ENCODE measurements at places on chromosomes 4 and X. TPM values are rescaled to one million over a fixed set of nuclear protein-coding genes. Genes with fewer than 3 reads are reported as not detected.
A peak's percentile ranks its signal among the peaks of the same experiment; 100 is the strongest.

DNA sequence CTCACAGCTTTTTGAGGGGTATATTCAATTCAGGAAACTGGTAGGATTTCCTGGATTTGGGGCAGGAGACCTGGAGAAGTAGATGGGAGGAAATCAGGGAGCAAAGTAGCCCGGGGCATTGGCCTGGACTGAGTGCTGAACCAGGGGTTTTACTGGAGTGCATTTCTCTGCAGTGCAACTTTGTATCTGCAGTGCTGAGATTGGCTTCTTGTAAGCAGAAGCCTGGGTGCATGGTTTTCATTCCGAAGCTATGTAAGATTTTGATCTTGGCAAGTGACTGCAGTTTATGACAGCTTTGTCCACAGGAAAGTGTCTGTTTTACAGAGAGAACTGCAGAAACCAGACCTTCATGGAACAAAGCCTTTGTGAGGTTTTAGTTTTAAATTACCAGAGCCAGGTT lies 158.3 kb downstream of the SPCS3 start:
- no peaks in the 10 kb centered on the region for H3K4me1 ChIP-seq
- no peak for DNase-seq
- H3K36me3 ChIP-seq, result no peaks in the 10 kb centered on the region
- no peak overlapping the region for H3K4me3 ChIP-seq

GRCh38 chr4:40747207-40747835 lies 2.4 kb upstream of the NSUN7 start:
- H3K4me3 ChIP-seq, result no peak overlapping the region
- H3K27ac ChIP-seq, result no peak overlapping the region
- no peaks in the 10 kb centered on the region for H3K27me3 ChIP-seq
- no peaks in the 10 kb centered on the region for H3K36me3 ChIP-seq

DNA sequence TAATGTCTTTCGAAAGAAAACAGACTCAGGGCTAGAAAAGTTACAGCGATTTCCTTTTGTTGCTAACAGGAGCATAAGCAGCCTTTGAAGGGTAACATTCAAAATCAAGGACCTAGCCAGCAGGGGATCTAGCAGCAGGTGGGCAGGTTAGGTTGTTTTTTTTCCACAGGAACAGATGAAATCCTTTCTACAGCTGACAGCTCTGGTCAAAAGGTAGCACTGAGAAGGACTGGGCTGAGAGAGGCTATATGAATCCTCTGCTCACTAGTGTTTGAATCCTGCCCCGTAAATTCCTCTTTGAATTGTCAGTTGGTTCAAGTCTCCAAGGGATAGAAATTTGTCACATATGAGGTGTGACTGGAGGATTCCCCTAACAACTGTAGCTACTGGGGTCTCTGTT lies 188.2 kb downstream of the SH2D1A start:
- no peak overlapping the region for H3K27ac ChIP-seq
- no peaks in the 10 kb centered on the region for H3K4me1 ChIP-seq
- H3K27me3 ChIP-seq, result no peaks in the 10 kb centered on the region
- DNase-seq, result no peak

GRCh38 chr4:41122775-41123174 lies 91.6 kb downstream of the APBB2 start:
- no peak for DNase-seq
- peaks cover 22% of the 10 kb centered on the region for H3K4me1 ChIP-seq
- H3K4me3 ChIP-seq, result no peak overlapping the region
- H3K27me3 ChIP-seq, result no peaks in the 10 kb centered on the region
- H3K36me3 ChIP-seq, result no peaks in the 10 kb centered on the region
- no peak overlapping the region for H3K27ac ChIP-seq

- no peaks in the 10 kb centered on the region for H3K27me3 ChIP-seq
- DNase-seq, result no peak
- peaks cover 19% of the 10 kb centered on the region for H3K4me1 ChIP-seq
- H3K27ac ChIP-seq, result peak overlapping the region; percentile 11
- no peaks in the 10 kb centered on the region for H3K36me3 ChIP-seq
Observed at GRCh38 chr4:37667197-37668100, 18.7 kb downstream of the RELL1 start.

- H3K27me3 ChIP-seq, result no peaks in the 10 kb centered on the region
- no peaks in the 10 kb centered on the region for H3K36me3 ChIP-seq
- H3K4me1 ChIP-seq, result no peaks in the 10 kb centered on the region
- DNase-seq, result no peak
Observed at GRCh38 chr4:165927815-165928214, 54.8 kb downstream of the TLL1 start.

DNA sequence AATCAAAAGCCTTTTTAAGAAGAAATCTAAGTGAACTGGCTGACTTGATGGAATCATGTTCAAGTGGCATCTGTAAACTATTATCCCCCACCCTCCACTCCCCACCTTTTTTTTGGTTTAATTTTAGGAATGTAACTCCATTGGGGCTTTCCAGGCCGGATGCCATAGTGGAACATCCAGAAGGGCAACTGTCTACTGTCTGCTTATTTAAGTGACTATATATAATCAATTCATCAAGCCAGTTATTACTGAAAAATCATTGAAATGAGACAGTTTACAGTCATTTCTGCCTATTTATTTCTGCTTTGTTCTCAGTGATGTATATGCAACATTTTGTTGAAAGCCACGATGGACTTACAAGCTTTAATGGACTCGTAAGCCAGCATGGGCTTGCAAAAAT lies 162.3 kb downstream of the STIM2 start:
- H3K36me3 ChIP-seq, result peaks cover 12% of the 10 kb centered on the region
- H3K27ac ChIP-seq, result no peak overlapping the region
- no peak overlapping the region for H3K4me3 ChIP-seq
- no peaks in the 10 kb centered on the region for H3K27me3 ChIP-seq

DNA sequence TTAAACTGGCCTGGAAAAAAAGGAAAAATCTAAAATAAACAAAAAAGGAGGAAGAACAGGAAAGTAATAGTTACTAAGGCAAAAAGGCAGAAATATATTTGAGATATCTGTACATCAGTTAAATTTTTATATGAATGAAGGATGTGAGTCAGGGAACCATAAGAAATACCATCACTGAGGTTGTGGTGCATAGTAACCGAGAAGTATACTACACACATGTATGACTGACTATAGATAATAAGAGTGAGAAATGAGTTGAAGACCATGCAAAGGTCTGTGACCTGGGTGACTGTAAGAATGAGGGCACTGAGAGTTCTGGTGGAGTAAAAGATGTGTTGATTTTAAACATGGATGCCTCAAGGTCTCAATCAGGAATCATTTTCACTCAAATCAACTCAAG lies 220.6 kb upstream of the FAM241A start:
- H3K4me1 ChIP-seq, result no peaks in the 10 kb centered on the region
- no peak overlapping the region for H3K27ac ChIP-seq
- no peaks in the 10 kb centered on the region for H3K27me3 ChIP-seq
- DNase-seq, result no peak
- no peaks in the 10 kb centered on the region for H3K36me3 ChIP-seq

DNA sequence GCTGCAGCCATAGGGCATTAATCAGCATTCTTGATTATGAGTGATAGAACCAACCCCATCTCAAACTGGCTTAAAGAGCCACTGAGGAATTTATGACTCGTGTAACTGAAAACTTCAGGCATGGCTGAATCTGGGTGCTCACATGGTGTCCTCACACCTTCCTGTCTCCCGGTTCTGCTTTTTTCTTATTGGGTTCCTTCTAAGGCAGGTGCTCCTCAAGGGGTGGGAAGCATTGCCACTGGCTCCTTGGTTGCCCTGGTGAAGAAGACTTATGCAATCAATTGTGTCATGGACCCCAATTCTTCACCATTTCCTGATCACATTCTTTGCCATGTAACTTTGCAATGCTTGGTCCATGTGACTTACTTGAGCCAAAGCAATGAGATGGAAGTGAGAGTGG lies 4.3 kb upstream of the ZCCHC4 start:
- H3K27ac ChIP-seq, result no peak overlapping the region
- no peak overlapping the region for H3K4me3 ChIP-seq
- no peaks in the 10 kb centered on the region for H3K27me3 ChIP-seq
- no peaks in the 10 kb centered on the region for H3K36me3 ChIP-seq
- H3K4me1 ChIP-seq, result peaks cover under 1% of the 10 kb centered on the region

DNA sequence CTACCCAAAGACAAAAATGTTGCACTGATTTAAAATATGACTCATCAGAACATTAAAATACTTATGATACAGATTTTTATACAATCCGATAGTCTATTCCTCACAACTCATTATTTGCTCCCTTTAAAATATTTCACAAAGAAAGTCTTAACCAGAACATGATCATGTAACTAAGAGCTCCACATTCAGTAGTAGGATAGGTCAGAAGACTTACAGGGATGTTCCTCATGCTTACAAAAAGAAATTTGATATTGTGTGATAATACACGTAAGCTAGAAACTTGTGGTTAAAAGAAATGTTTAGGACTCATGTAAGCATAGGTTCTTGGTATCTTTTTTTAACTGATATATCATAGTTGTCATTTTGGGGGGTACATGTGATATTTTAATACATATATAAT lies 235.9 kb downstream of the PALLD start:
- DNase-seq, result no peak
- H3K4me3 ChIP-seq, result no peak overlapping the region
- H3K4me1 ChIP-seq, result peaks cover 30% of the 10 kb centered on the region
- no peaks in the 10 kb centered on the region for H3K36me3 ChIP-seq
- no peaks in the 10 kb centered on the region for H3K27me3 ChIP-seq

DNA sequence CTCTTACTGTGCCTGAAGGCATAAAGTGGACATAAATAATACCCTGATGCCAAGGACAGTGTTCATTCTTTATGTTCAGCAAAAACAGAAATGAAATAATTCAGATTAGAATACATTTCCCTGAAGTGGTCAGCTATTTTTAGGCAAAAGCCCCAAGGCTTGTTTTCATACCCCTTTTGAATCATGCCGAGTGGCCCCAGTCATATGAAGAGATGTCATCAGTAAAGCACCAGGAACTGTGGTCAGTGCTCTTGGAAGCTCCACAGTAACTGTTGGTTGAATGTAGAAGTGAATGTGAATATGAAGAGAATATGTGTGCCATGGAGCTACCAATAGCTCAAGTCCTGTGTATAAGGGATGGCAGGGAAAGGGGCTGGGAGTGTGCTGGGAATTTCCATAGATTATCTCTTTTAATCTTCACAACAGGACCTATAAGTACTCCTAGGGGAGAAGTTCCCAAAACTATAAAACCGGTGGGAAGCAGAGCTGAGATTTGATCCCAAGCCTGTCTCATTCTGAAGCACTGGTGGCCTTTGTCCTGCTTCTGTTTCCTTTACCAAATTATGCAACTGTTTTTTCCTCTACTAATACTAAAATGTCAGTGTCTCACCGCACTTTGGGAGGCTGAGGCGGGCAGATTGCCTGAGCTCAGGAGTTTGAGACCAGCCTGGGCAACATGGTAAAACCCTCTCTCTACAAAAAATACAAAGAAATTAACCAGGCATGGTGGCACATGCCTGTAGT lies 52.6 kb downstream of the FNIP2 start:
- H3K4me3 ChIP-seq, result peak overlapping the region; percentile 5
- peaks cover 91% of the 10 kb centered on the region for H3K4me1 ChIP-seq
- peak; percentile 28 for DNase-seq
- no peaks in the 10 kb centered on the region for H3K27me3 ChIP-seq
- peak overlapping the region; percentile 76 for H3K27ac ChIP-seq

DNA sequence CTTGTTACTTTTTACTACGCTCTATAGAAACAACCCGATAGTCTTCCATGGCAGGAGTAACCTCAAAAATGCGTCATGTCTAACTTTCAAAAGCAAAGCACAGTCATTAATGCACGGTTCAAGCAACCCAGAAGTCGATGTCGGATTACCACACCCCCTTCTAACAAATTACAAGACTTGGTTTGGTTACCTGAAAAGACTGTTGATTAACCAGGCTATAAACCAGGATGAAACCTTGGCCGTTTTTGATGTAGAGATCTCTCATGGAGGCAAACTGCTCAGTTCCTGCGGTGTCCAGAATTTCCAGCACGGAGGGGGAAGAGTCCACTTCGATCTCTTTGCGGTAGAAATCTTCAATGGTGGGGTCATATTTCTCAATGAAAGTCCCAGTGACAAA lies 2.4 kb downstream of the RAP2C start:
- H3K27me3 ChIP-seq, result no peaks in the 10 kb centered on the region
- peak overlapping the region; percentile 95 for H3K27ac ChIP-seq
- peaks cover 10% of the 10 kb centered on the region for H3K4me1 ChIP-seq
- H3K36me3 ChIP-seq, result no peaks in the 10 kb centered on the region
- DNase-seq, result no peak

DNA sequence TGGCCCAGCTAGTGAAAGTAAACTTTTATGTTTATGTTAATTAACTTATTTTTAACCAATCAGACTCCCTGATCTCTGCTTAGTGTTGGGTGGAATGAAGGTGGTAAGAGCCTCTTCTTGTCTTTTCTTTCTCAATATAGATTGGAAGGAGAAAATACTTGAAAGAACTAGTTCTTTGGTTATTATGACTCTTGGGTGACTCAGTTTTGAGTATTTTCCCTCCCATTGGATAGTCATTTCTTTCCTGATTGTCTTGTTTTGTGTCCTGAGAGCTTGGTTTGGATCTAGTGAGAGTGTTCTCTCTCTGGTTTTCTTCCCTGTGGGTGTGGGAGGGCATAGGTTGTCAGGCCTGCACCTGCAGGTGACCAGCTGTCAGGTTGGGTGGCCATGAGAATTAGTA lies 172.0 kb upstream of the GLRA2 start:
- no peaks in the 10 kb centered on the region for H3K27me3 ChIP-seq
- no peak overlapping the region for H3K4me3 ChIP-seq
- no peaks in the 10 kb centered on the region for H3K36me3 ChIP-seq

GRCh38 chrX:11421805-11422524 lies 128.8 kb downstream of the AMELX start:
- H3K36me3 ChIP-seq, result no peaks in the 10 kb centered on the region
- no peak for DNase-seq
- no peak overlapping the region for H3K27ac ChIP-seq
- H3K27me3 ChIP-seq, result no peaks in the 10 kb centered on the region
- no peak overlapping the region for H3K4me3 ChIP-seq

- peaks cover 4% of the 10 kb centered on the region for H3K36me3 ChIP-seq
- DNase-seq, result no peak
- no peaks in the 10 kb centered on the region for H3K4me1 ChIP-seq
- no peak overlapping the region for H3K27ac ChIP-seq
Observed at GRCh38 chr4:151718984-151719955, 41.5 kb downstream of the GATB start.

The DSPP gene
- not detected for total RNA-seq

The NWD2 gene
- total RNA-seq, result not detected

The RAB41 gene
- total RNA-seq, result not detected

The SSX2 gene
- not detected for total RNA-seq

The RASGEF1B gene
- 24.4 TPM for total RNA-seq

Data from thoracic aorta (tissue), 2 donors.